Cerebellum (tissue), 4 donors: ENCODE measurements at places on chromosomes 12 and 14. TPM values are rescaled to one million over a fixed set of nuclear protein-coding genes. Genes with fewer than 3 reads are reported as not detected.

GALNT9 gene
- 23.1 TPM for total RNA-seq

SERPINA4 gene
- total RNA-seq = not detected

SOCS2 gene
- total RNA-seq = 45.9 TPM

COPS7A gene
- 22.6 TPM for total RNA-seq

LHX5 gene
- 10.2 TPM for total RNA-seq

CIT gene
- total RNA-seq = 32.9 TPM

SUDS3 gene
- total RNA-seq = 51.9 TPM

ZNF140 gene
- total RNA-seq = 47.7 TPM

OTUB2 gene
- 6.3 TPM for total RNA-seq

PPM1A gene
- 68.1 TPM for total RNA-seq

TEAD4 gene
- 1.6 TPM for total RNA-seq

KRT79 gene
- total RNA-seq = not detected

HOTAIR gene
- total RNA-seq = not detected

VWF gene
- total RNA-seq = 23.2 TPM

RNASE4 gene
- 2.6 TPM for total RNA-seq

MAP4K5 gene
- total RNA-seq = 88.9 TPM

EIF2S3B gene
- total RNA-seq = 1.1 TPM

RIMBP2 gene
- 14.5 TPM for total RNA-seq

GPR137C gene
- total RNA-seq = 41.9 TPM

GLIPR1L1 gene
- total RNA-seq = not detected

SMIM41 gene
- 0.18 TPM for total RNA-seq
